ENCODE measurements at places on chromosomes 1 and 21. TPM values are rescaled to one million over a fixed set of nuclear protein-coding genes. Genes with fewer than 3 reads are reported as not detected.

FNBP1L gene
- 0.65 TPM for total RNA-seq

MPZ gene
- 2.6 TPM for total RNA-seq

SPRR1B gene
- total RNA-seq: not detected

DIPK1A gene
- 10.2 TPM for total RNA-seq

LCE6A gene
- not detected for total RNA-seq

FMN2 gene
- not detected for total RNA-seq

ARMH1 gene
- 49.6 TPM for total RNA-seq

ZNF683 gene
- total RNA-seq: 0.94 TPM

ARTN gene
- total RNA-seq: 0.15 TPM

FUCA1 gene
- 5.0 TPM for total RNA-seq

INKA2 gene
- total RNA-seq: 2.2 TPM

FBXO2 gene
- 1.3 TPM for total RNA-seq

ITSN1 gene
- 4.8 TPM for total RNA-seq

HTR6 gene
- not detected for total RNA-seq

TMEM82 gene
- total RNA-seq: not detected

PLEKHO1 gene
- 35.0 TPM for total RNA-seq

Measured in activated CD8-positive, alpha-beta memory T cell treated with anti-CD3 and anti-CD28 coated beads for 36 hours (primary cell).